ENCODE measurements at places on chromosomes 3 and 15. TPM values are rescaled to one million over a fixed set of nuclear protein-coding genes. Genes with fewer than 3 reads are reported as not detected.

TIPARP gene
- 25.1 TPM for polyA plus RNA-seq

MAGI1 gene
- 14.2 TPM for polyA plus RNA-seq

GP5 gene
- 0.10 TPM for polyA plus RNA-seq

- peak; percentile 57 for DNase-seq
Measured at GRCh38 chr15:81113861-81114291, 20.2 kb upstream of the CFAP161 start.

GRCh38 chr3:66816090-66816761 lies 181.9 kb upstream of the KBTBD8 start:
- DNase-seq: peak; percentile 47

GUCA1C gene
- polyA plus RNA-seq: not detected

TNIK gene
- polyA plus RNA-seq: 9.5 TPM

DNA sequence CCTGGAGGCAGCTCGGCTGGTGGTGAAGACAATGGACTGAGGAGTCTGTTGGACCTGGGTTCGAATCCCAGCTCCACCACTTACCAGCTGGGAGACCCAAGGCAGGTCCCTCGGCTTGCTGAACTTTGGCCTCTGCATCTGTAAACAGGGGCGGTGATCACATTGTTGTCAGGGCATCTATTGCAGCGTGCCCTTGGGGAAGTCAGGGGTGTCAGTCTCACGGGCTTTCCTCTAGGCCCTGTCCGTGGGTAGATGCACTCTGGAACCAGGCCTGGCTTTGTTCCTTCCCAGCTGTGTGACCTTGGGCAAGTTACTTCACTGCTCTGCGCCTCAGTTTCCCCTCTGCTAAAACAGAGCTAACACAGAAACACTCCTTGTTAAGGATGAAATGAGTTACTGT lies 68.8 kb upstream of the SLC6A6 start:
- DNase-seq: no peak

BCL2A1 gene
- polyA plus RNA-seq: 2.7 TPM

GRCh38 chr3:141524988-141525387 lies 38.2 kb downstream of the RASA2 start:
- no peak for DNase-seq

- DNase-seq: no peak
Measured at GRCh38 chr3:32843510-32844321, 25.9 kb downstream of the TRIM71 start.

DNA sequence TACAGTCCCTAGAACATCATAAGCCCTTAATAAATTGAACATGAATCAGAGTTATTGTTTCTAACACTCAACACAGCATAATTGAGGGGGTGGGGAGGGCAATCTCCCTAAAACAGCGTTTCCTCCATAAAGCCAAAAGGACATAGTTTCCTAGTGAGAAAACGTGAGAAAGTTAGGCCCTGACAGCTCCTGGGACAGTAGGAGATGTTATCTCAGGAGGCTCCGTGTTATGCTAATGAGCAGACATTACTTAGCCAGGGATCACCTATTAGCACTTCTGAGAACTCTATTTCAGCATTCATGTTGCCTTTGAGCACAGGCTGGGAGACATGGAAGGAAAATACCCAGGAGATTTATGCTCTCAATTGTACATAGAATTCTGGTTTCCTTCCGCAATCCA lies 229.1 kb upstream of the ADAMTS9 start:
- DNase-seq: no peak

PRR23B gene
- not detected for polyA plus RNA-seq

PAQR9 gene
- not detected for polyA plus RNA-seq

SMAD6 gene
- 2.2 TPM for polyA plus RNA-seq

GRCh38 chr15:52097180-52097579 lies 15.4 kb downstream of the BCL2L10 start:
- DNase-seq: no peak

GRCh38 chr3:132563420-132564069 lies 33.5 kb upstream of the ACKR4 start:
- DNase-seq: no peak

- DNase-seq: no peak
Measured at GRCh38 chr3:147299656-147300055, 106.7 kb downstream of the ZIC4 start.

- DNase-seq: no peak
Measured at GRCh38 chr3:184808021-184808420, 3.9 kb upstream of the VPS8 start.

IL17RE gene
- polyA plus RNA-seq: 2.0 TPM

DNA sequence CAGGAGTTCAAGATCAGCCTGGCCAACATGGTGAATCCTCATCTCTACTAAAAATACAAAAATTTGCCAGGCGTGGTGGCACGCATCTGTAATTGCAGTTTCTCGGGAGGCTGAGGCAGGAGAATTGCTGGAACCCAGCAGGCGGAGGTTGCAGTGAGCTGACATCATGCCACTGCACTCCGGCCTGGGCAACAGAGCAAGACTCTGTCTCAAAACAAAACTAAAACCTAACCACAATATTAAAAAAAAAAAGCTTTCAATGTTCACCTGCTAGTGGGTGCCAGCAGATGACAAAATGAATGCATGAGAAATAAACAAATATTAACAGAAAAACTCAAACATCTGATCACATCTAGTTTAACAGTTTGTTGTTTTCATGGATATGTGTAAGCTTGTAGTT lies 9.0 kb downstream of the SLC24A1 start:
- DNase-seq: no peak

ZMYND10 gene
- polyA plus RNA-seq: 0.87 TPM

AGTR1 gene
- 0.20 TPM for polyA plus RNA-seq

DNA sequence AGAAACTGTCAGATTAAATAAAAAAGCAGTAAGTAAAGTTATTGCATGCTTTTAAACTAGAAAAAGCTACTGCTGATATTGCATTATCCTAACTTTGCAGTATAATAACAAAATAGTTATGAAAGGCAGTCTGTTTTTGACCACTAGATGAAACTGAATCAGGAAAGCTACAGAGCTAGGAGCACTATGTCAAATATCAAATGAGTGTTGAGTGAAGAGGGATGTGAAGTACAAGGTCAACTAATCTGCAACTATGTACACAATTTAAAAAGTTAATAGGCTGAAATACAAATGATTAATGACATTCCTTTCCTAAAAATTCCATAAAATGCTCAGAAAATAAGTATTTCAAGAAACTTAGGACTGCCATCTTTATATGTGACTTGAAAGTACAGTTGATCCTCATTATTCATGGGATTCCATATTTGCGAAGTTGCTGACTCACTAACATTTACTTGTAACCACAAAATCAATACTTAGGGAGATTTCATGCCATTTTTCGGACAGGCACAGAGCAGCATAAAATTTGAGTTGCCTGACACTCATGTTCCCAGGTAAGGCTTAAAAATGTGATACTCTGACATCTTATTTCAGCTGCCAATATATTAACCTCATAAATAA lies 34.5 kb downstream of the SLC4A7 start:
- no peak for DNase-seq

DNA sequence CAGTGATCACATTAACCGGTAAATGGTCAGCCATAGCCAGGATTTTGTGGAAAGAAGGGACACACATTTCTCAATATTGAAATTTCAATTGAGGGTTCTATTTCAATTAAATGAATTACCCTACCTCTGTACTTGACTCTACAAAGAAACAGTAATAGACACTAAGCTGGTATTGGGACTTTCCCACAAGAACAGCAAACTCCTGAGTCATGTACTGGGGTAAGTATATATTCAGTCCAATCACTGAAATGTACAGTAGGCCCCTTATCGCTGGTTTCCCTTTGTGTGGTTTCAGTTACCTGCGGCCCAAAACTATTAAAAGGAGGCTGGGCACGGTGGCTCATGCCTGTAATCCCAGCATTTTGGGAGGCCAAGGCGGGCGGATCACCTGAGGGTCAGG lies 17.6 kb downstream of the ASB14 start:
- no peak for DNase-seq

PROS1 gene
- polyA plus RNA-seq: 11.5 TPM
